Metanephros (tissue), 2 donors: ENCODE measurements at places on chromosomes 5 and 9. TPM values are rescaled to one million over a fixed set of nuclear protein-coding genes. Genes with fewer than 3 reads are reported as not detected.

The LYRM7 gene
- total RNA-seq = 9.8 TPM

The PPP3R2 gene
- 0.23 TPM for total RNA-seq

The RGS7BP gene
- 9.8 TPM for total RNA-seq

The FAM169A gene
- total RNA-seq = 24.1 TPM

The PCSK5 gene
- total RNA-seq = 25.0 TPM

The LECT2 gene
- total RNA-seq = not detected

The FOXD4 gene
- total RNA-seq = 0.47 TPM

The MXD3 gene
- total RNA-seq = 32.5 TPM

The ACER2 gene
- total RNA-seq = 14.8 TPM
